MG63 (cell line): ENCODE measurements at places on chromosomes 12 and 14. TPM values are rescaled to one million over a fixed set of nuclear protein-coding genes. Genes with fewer than 3 reads are reported as not detected.
A peak's percentile ranks its signal among the peaks of the same experiment; 100 is the strongest.

- no peak for DNase-seq
These were observed 2.4 kb downstream of the BTG1 start for GRCh38 chr12:92143258-92143657.

The EIF2S3B gene
- 1.8 and 4.8 TPM in 2 replicates for total RNA-seq

The RTL1 gene
- not detected in 2 replicates for total RNA-seq

GRCh38 chr12:84455598-84455997, 457.0 kb downstream of the SLC6A15 start:
- DNase-seq: no peak

- no peak for DNase-seq
These were observed 122.3 kb upstream of the FBXO33 start for GRCh38 chr14:39554576-39554975.

DNA sequence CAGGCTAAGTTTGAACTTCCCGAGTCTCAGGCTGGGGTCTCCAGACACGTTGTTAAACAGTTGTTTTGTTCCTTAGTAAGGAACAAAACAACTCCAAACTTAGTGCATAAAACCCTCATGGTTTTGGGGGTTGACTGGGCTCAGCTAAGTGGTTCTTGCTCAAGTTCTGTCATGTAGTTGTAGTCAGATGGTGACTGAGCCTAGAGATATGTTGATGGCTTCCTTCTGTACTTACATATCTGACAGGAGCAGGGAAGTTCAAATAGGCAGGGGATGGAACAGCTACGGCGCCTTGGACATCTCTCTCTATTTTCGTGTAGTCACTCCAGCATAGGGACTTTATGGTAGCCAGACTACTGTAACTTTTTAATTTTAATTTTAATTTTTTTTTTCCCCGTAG, 45.7 kb downstream of the SPATS2 start:
- DNase-seq: no peak

GRCh38 chr12:99979471-99979870, 5.3 kb downstream of the ANKS1B start:
- no peak for DNase-seq

DNA sequence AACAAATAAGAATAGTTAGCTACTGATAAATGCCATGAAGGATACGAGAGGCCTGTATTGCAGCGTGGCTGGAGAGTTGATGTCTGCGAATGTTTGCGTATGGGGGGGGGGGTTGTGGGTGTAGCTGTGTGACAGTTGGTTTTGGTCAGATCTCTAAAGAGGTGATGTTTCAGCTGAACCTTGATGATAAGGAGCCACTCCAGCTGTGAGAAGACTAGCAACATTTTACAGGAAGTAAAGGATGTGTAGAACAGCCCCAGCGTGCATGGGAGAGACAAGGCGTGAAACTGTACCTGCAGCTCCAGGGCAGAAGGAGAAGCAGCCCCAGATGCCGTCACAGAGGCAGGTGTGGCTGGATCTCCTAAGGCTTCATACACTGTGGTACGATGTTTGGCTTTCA, 416.9 kb downstream of the TMEM132D start:
- DNase-seq: no peak

DNA sequence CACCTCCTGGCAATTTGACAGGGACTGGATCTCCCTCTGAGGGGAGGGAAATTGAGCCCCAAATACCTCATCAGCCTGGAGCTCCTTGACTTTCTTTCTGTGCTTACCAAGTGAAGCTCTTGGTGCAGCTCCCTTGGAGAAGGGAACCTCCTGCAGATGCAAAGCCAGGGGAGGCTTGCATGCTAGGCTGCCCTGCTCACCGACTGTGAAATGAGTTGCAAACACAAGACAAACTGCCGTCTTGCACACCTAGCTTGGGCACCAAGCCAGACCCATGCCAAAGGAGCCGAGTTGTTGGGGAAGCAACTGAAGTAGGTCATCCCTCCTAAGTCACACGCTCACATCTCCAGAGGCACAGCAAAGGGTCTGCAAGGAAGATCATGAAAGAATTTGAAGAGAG, 95.2 kb downstream of the GTF2A1 start:
- no peak for DNase-seq

The HOXC5 gene
- total RNA-seq: not detected in 2 replicates

DNA sequence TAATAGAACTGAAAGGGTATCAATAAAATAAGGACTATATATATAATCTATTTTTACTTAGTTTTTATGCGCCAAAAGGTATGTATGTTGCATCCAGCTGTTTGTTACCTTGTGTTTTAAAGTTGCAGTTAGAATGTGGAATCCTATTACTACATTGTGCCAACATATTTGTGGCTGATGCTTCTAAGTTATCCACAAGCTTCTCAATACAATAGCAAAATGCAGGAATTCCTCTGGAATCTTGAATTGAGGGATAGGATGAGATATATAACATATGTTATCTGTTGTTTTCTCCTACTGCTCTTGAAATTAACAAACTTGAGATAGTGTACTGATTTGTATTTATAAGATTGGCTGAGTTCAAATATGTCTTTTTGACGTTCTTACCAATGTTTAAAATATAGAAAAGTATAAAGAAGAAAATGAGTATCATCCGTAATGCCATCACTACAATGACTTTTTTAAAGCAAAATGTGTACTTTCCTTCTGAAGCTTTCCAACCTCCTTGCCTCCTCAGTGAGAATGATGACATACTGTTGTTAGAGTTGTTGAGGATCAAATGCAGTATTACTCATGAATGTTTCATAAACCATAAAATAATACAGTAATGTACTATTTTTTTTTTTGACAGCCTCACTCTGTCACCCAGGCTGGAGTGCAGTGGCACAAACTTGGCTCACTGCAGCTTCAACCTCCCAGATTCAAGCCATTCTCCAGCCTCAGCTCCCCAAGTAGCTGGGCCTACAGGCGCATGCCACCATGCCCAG, 6.6 kb downstream of the RAP1B start:
- DNase-seq: peak; percentile 31

GRCh38 chr14:68476212-68477109, 316.4 kb downstream of the ZFP36L1 start:
- DNase-seq: peak; percentile 6

- DNase-seq: no peak
These were observed 131.0 kb upstream of the EEA1 start for GRCh38 chr12:93059925-93060665.
